Calu3 (cell line): ENCODE measurements at places on chromosomes 11 and 22. TPM values are rescaled to one million over a fixed set of nuclear protein-coding genes. Genes with fewer than 3 reads are reported as not detected.

MUC5AC gene
- 51.2 and 145 TPM in 2 replicates for total RNA-seq

POU2AF3 gene
- 3.4 and 3.8 TPM in 2 replicates for total RNA-seq

SHISAL1 gene
- total RNA-seq: not detected in 2 replicates

GLYAT gene
- total RNA-seq: not detected in 2 replicates

RASGRP2 gene
- not detected in 2 replicates for total RNA-seq

OR51A7 gene
- total RNA-seq: not detected in 2 replicates

MPST gene
- total RNA-seq: 60.8 and 73.0 TPM in 2 replicates

C22orf42 gene
- total RNA-seq: not detected in 2 replicates

SELENOM gene
- 2.5 TPM in 1 of 2 replicates, not detected in the other for total RNA-seq

TUB gene
- total RNA-seq: 1.5 and 2.2 TPM in 2 replicates

DNAL4 gene
- total RNA-seq: 14.7 and 15.6 TPM in 2 replicates

NKAPD1 gene
- 13.0 and 14.7 TPM in 2 replicates for total RNA-seq

LMF2 gene
- 85.2 and 87.1 TPM in 2 replicates for total RNA-seq

MEI1 gene
- total RNA-seq: 0.68 and 0.83 TPM in 2 replicates

CEP164 gene
- total RNA-seq: 25.4 and 29.6 TPM in 2 replicates

MRGPRE gene
- not detected in 2 replicates for total RNA-seq

KCNE3 gene
- 1.5 and 3.8 TPM in 2 replicates for total RNA-seq

TANGO2 gene
- 33.5 and 41.4 TPM in 2 replicates for total RNA-seq

OLFML1 gene
- not detected in 2 replicates for total RNA-seq

APOA1 gene
- total RNA-seq: not detected in 2 replicates

KIRREL3 gene
- total RNA-seq: 0.15 and 0.26 TPM in 2 replicates

- DNase-seq: no peak
Observed at GRCh38 chr11:77515063-77515462, 41.2 kb upstream of the PAK1 start.

GRCh38 chr11:65873318-65874156, 937 bp upstream of the EFEMP2 start:
- peak; percentile 97 for DNase-seq

GRCh38 chr11:74020539-74020938, 11.7 kb upstream of the UCP3 start:
- DNase-seq: no peak

GRCh38 chr11:7964873-7965272, 374 bp downstream of the NLRP10 start:
- no peak for DNase-seq

GRCh38 chr22:23219822-23220484, 39.6 kb downstream of the BCR start:
- DNase-seq: peak; percentile 64

GRCh38 chr22:41862160-41862529, 29.2 kb downstream of the SREBF2 start:
- no peak for DNase-seq

DNA sequence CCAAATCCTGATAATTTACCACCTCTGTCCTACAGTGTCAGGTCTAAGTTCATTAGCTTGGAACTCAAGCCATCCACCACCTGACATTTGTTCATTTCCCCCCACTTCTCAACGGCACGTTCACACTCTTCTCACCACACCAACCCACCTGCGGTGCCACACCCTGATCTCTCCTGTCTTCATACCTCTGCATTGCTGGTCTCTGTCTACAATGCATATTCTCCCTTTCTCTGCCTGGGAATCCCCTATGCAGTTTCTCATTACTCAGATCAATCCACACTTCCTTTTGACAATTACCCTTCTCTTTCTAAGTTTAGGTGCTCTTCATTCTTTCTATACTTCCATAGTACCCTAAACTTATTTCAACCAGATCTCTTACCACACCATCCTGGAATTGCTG, 20.4 kb upstream of the EMSY start:
- no peak for DNase-seq

GRCh38 chr22:35467681-35468434, 67.9 kb downstream of the MCM5 start:
- DNase-seq: no peak

GRCh38 chr11:133355095-133355494, 177.2 kb downstream of the OPCML start:
- DNase-seq: no peak

- DNase-seq: no peak
Observed at GRCh38 chr22:26700462-26700861, 43.1 kb downstream of the MIAT start.

- DNase-seq: no peak
Observed at GRCh38 chr11:61127991-61128390, 25.7 kb downstream of the CD5 start.

DNA sequence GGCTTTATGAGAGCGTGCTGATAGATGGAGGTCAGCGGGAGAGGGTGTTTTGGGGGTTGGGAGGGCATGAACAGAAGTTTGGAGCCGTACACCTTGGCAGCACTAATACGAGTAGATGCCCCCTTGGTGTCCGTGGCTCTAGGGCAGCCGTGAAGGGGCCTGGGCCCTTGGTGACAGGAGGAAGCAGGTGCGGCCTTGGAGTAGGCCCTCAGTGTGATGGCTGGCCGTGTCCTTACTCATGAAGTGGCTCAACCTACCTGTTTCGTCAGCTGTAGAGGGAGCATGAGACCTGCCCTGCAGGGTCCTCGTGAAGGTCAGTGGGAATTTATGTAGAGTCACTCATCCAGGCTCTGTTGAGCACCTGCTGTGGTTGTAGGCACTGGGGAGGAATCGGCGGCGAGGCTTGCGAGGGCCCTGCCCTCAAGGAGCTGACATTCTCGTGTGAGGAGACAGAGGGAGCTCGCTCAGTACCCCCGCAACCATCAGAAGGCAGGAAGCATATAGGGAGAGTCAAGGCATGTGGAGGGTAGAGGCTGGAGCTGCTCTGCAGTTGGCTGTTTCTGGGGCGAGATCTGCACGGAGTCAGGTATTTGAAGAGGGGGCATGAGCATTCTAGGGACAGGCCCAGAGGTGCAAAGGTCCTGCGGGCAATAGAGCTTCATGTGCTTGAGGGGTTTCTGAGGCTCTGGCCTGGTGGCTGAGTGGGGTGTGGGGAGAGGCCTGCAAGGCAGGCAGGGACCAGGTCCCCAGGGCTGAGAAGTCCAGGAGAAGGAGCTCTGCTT, 39.6 kb downstream of the TBC1D22A start:
- DNase-seq: no peak

GRCh38 chr22:42764895-42765363, 44.3 kb upstream of the A4GALT start:
- no peak for DNase-seq

- no peak for DNase-seq
Observed at GRCh38 chr11:67731583-67731982, 57.2 kb upstream of the ALDH3B2 start.

GRCh38 chr22:25880524-25880923, 138.5 kb downstream of the MYO18B start:
- DNase-seq: peak; percentile 11

DNA sequence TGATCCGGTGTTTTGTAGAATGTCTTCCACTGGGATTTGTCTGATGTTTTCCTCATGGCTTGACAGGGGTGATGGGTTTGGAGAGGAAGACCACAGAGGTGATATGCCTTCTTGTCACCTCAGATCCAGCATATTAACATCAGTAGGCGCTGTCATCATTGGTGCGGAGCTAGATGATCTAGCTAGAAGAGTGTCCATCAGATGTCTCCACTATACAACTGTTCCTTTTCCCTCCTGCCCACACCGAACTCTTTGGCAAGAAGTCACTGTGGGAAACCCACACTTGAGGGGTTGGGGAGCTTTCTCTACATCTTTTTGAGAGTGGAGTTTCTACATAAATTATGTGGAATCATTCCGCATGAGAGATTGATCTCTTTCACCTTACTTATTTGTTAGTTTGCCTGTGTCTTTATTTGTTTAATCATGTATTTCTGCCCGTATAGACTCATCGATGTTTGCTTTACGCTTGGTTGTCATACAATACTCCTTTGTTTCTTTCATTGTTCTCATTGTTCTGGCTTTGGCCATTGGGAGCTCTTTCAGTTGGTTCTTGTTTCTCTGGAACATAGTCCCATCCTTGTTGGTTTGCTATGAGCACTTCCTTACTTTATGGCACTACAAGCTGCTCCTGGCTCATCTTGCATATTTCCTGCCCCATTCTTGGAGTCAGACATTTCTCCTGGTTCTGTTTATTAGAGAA, 1420.3 kb downstream of the BRD1 start:
- DNase-seq: no peak

DNA sequence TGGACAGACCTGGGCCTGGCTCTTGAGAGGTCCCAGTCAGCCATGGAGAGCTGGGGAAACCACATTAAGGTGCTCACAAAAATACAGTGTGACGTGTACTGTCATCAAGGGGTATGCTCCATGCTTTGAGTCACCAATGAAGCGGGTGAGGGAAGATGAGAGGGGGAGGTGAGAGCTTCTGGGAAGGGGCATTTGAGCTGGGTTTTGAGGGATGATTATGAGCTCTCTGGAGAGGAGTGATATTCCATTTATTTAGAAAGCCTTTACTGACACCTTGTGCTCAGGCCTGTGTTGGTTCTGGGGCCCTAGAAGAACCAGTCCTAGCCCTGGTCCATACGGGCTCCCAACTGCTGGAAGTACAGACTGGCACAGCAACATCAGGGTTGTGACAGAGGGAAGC, 10.4 kb upstream of the ARHGEF17 start:
- no peak for DNase-seq

GRCh38 chr11:10293423-10294289, at the start of gene SBF2:
TSS of gene SBF2 (minus strand) at chr11:10294219. CDS start at chr11:10294069, 150 bp downstream.
- DNase-seq: peak; percentile 79

- DNase-seq: no peak
Observed at GRCh38 chr11:61297746-61298145, 2.6 kb upstream of the VWCE start.

- no peak for DNase-seq
Observed at GRCh38 chr11:19209617-19210370, 8.0 kb upstream of the CSRP3 start.

GRCh38 chr11:31643857-31644256, 134.3 kb downstream of the ELP4 start:
- no peak for DNase-seq

DNA sequence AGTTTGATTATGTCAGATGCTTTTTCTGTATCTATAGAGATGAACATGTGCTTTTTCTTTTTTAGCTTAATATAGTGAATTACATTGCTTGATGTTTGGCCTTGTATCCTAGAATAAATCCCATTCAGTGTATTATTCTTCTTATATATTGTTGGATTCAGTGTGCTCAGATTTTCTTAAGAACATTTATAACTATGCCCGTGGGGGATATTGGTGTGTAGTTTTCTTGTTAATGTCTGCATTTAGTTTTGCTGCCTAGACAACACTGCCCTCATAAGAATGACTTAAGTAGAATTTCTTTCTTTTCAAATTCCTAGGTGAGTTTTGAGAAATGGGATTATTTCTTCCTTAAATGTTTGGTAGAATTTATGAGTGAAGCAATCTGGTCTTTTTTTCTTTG, 98.5 kb downstream of the TMEM135 start:
- DNase-seq: no peak

DNA sequence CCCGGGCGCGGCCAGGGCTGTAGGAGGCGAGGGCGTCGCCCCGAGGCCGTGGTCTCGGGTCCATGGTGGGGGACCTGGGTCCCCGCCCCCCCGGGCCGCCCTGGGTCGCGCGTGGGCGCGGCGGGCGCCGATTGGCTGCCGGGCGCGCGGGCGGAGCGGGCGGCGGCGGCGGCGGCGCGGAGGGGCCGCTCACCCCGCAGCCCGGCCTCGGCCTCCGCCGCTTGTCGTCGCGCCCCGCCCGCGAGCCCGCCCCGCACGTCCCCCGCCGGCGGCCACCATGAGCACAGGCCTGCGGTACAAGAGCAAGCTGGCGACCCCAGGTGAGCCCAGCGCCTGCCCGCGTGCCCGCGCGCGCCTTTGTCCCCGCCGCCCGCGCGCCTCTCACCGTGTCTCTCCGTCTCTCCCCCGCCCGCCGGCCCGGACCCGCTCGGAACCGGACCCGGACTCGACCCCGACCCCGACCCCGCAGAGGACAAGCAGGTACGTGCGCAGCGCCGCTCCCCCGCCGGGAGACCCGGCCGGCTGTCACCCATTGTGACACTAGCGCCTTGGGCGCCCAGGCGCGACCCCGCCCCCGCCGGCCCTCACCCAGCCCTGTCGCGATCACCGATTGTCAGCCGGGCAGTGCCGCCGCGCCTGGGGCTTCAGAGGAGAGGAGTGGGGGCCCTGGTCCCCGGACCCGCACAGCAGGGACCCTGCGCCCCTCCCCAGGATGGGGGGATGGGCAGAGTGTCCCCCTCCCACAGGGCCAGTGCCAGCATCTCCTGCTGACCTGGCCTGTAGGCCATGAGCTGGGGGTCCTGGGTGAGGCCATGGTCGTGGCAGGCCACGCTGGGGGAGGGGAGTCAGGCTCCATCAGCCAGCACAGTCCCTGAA, at the start of gene SEPTIN5:
TSS of gene SEPTIN5 (plus strand) at position 192 of the 876 bp plus-strand sequence. CDS start at position 278, 86 bp downstream.
- DNase-seq: no peak

- DNase-seq: no peak
Observed at GRCh38 chr22:45895436-45896152, 81.4 kb downstream of the WNT7B start.

DNA sequence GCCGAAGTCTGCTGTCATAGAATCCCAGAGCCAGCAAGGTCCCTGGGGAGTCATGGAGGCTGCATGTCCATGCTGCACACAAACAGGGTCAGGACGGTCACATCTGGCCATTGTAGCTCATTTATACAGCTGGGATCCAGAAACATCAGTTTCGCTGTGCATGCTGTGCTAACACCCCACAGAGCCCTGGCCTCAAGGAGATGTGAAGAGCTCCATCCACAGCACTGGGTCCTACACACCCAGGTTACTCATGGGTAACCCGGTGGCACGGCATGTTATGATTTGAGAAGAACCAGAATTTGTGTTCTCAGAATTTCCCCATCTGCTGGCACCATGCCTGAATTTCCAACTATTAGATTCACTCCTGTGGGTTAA, 146.3 kb upstream of the ARHGAP20 start:
- DNase-seq: no peak

DNA sequence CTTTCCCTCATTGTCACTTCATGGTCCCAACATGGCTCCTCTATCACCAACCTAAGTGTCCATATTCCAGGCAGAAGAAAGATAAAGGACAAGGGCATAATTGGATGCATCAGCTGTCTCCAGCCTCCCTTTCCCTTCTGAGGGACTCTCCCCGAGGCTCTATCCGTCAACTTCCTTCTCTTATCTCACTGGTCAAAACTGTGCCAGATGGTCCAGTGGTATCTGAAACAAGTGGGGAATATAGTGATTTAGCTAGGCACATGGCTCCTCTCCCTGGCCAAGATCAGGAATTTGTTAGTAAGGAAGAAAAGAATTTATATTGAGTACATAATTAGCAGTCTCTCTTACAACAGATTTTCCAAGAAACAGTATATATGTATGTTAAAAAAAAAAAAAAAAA, 12.6 kb upstream of the SPON1 start:
- no peak for DNase-seq

DNA sequence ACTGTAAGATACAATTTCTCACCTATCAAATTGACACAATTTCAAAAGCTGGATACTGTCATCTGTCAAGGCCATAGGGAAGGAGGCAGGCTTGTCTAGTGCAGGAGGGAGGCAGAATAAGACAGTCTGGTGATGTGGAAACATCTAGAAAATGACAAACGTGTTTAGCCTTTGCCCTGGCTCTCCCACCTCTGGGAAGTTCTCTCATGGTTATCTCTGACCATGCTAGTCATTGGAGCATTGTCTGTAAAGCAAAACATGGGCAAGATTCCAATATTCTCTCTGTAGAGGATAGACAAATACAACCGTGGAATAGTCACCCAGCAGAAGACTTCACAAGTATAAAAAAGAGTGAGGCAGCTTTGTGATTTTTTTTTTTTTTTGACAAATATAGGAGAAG, 9.1 kb upstream of the SERHL2 start:
- DNase-seq: no peak
